ENCODE measurements at places on chromosomes 3 and 15.
A peak's percentile ranks its signal among the peaks of the same experiment; 100 is the strongest.

- no peak for DNase-seq
These were observed 524.9 kb upstream of the PROK2 start for GRCh38 chr3:72309661-72310418.

DNA sequence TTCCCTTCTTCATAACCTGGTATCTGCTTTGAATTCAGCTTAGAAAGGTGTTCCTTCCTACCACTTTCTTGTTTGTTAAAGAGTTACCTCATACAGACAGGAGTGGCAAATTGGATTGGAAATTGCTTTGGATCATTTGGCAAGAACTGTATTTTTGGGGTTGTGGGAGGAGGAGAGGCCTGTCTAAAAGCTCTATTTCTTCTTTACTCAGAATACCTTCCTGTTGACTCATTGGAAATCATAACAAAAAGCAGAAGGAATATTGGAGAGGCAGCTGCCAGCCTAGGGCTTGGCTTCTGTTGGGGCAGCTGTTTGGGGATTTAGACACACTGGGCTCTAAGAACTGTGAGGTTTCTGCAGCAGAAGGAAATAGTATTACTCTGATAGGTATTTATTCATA is 14.2 kb downstream of the IQGAP1 start:
- no peak for DNase-seq

GRCh38 chr15:44584162-44584749 is 47.3 kb downstream of the EIF3J start:
- peak; percentile 25 for DNase-seq

DNA sequence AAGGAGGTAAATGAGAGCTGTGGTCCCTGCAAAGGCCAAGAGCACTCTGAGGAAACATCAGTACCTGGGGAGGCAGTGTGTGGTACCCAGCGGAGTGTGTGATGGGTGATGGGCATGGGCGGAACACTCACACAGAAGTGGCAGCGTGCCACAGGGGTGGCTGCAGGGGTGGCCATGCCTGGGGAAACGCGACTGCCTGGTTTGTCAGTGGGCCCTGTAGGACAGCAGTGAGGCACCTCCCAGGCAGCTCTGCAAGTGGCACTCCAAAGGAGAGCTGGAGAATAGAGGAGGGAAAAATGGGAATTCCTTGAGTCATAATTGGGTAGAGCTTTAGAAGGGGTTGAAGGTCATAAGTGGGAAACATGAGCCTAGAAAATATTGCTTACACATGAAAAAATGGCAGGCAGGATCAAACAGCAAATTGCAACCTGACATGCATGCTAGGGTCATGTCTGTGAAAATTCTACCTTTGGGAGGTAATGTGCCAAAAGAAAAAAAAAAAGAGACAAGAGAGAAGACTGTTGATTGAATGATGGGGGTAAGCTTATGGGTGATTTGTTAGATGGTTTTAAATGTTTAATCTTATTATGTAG is 138.4 kb downstream of the RPLP1 start:
- DNase-seq, result no peak

GRCh38 chr15:58498821-58499580 is 67.2 kb downstream of the LIPC start:
- DNase-seq, result no peak

DNA sequence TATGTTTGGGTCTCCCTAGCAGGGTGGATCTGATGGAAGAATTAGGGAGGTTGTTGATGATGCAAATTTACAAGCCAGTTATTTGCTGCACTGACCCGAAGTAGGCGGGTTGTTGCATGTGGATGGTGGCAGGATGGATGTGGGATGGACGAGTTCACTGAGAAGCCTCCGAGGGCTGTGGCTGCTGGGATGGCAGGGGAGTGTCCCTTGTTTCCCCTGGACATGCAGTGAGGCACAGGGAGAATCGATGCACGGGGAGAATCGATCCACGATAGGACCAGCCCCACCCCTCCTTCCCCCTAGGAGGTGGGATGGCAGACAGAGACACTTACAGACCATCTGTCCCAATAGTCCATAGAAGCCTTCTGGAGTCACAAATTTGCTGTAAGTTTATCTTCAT is 31.0 kb upstream of the KLF13 start:
- no peak for DNase-seq

GRCh38 chr3:61117045-61117898 is 134.0 kb downstream of the FHIT start:
- DNase-seq, result no peak

Data from T-cell (primary cell).